ENCODE measurements at places on chromosomes 16 and 17.
A peak's percentile ranks its signal among the peaks of the same experiment; 100 is the strongest.

DNA sequence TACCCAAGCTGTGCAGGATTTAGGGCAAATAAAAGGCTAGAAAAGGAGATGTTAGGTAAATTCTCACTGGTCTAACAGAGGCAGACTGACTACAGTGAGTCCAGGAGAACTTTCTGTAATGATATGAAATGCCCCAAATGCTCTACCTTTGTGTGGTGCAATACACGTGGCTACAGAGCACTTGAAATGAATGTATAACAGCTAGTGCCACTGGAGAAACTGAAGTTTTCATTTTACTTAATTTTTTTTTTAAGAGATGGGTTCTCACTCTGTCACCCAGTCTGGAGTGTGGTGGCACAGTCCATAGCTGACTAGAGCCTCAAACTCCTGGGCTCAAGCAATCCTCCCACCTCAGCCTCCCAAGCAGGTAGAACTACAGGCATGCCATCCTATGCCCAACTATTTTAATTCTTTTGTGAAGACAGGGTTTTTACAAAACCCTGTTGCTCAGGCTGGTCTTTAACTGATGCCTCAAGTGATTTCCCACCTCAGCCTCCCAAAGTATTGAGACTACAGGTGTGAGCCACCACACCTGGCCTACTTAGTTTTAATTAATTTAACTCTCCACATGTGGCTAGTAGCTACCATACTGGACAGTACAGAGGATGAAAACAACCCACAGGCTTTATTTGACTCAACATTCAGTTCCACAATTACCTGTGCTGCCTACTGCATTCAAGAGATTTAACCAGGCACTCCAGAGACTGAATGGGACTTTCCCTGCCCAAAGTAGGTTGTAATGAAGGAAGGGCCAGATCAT is 84.8 kb upstream of the PLEKHM1 start:
- no peak for DNase-seq

GRCh38 chr17:63503341-63503705 is 19.8 kb upstream of the KCNH6 start:
- DNase-seq, result no peak

- DNase-seq, result no peak
Measured at GRCh38 chr17:82060614-82061013, 5.0 kb downstream of the DUS1L start.

- no peak for DNase-seq
Measured at GRCh38 chr16:26983426-26983825, 83.3 kb upstream of the C16orf82 start.

DNA sequence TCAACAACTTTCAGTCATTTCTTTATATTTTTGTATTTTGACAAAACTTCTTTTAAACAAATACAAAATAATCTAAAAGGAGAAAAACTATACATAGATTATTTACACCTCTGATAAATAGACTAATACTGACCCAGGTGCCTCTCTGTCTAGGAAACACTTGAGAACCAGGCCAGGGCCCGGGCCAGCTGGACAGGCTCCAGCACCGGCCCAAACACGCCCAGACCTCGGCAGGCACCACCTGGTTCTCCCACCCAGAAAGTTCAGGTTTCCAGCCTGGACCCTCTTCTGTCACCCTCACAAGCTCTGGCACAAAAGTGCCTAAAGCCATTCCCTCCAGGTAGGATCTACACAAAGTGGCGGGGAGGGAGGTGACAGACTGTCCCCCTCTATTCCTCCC is 97.0 kb upstream of the DNAH17 start:
- no peak for DNase-seq

- no peak for DNase-seq
Measured at GRCh38 chr17:5794881-5795506, 210.7 kb upstream of the NLRP1 start.

GRCh38 chr16:22681554-22682291 is 132.2 kb upstream of the HS3ST2 start:
- no peak for DNase-seq

DNA sequence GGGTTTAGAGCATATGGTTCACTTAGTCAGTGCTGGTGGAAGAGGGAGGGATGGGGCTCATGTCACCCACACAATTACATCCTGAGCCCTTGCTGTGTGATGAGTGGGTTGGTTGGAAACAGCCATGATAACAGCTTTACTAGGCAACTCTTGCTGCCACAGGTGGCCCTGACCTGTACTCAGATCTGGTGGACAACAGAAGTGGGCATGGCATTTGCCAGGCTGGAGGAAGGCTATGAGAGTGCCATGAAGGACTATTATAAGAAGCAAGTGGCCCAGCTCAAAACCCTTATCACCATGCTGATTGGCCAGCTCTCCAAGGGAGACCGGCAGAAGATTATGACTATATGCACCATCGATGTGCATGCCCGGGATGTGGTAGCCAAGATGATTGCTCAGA is 105.8 kb downstream of the DNAH9 start:
- no peak for DNase-seq

GRCh38 chr17:41103896-41104295 is 1.3 kb upstream of the KRTAP4-9 start:
- DNase-seq, result no peak

DNA sequence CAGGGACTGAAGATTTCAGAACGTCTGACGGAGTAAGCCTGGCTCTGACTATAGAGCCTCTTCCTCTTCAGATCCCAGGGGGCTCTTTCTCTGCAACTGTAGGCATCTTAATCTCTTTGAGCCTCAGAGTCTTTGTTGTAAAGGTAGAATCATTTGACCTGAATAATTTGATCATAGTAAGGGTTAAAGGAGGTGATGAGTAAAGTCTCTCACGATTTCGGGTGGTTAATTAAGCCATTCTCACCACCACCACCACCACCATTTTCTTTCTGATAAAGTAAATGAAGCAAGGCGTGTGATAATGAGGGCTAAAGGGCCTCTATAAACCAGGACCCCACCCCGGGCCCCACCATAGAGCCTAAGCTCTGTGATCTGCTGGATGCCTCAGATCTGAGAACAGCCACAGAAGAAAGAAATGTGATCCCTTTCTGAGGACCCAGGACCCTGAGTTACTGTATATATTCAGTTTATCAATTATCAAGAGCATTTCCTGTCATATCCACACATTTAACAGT is 33.0 kb upstream of the ADAMTS18 start:
- DNase-seq, result no peak

GRCh38 chr17:21286066-21286770 is 1.7 kb downstream of the MAP2K3 start:
- peak; percentile 97 for DNase-seq

DNA sequence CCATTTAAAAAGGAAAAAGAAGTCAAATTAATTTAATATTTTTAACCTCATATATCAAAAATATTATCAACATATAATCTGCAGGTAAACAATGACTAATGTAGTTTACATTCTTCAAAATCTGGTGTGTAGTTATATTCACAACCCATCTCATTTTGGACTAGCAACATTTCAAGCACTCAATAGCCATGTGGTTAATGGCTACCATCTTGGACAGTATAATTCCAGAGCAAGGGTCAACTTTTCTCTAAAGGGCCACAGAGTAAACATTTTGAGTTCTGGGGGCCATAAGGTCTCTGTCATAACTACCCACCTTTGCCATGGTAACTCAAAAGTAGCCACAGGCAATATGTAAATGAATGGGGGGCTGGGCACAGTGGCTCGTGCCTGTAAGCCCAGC is 153.9 kb downstream of the PARN start:
- DNase-seq, result no peak

DNA sequence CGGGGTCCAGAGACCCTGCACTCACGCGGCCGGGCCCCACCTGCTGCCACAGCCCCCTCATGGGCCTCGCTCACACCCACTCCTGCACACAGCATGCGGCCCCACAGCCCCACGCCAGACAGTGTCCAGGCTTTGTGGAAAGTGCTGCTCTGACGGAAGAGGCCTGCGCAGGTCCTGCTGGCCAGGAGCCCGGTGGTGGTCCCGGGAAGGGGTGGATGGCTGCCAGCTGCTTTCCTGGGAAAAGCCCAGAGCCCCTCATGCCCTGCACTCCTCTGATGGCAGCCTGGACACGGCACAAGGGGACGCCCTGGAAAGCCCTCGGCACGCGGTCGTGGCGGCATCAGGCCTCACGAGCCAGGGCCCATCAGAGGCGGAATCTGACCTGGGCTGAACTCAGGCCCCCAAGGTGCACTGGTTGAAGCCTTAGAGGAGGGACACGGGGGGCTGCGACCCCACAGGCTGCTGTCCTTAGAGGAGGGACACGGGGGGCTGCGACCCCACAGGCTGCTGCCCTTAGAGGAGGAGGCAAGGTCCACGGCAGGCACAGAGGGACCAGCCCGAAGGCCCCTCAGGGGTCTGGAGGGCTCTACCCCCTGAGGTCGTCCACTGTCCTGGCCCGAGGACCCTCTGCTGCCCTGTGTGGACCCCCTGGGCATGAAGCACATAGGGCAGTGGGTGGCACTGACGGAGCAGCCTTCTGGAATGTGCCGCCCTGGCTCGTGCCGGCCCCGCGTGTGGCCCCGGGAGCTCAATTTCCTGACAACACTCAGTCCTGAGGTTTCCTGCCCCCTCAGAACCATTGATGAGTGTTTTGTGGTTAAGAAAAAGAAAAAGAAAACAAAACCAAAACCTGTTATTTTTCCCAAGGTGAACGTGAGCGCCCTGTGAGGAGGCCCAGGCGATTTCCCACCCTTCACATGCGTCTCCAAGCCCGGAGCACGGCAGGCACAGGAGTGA is 22.1 kb downstream of the SOX8 start:
- peak; percentile 69 for DNase-seq

- no peak for DNase-seq
Measured at GRCh38 chr16:58753711-58754134, 19.6 kb upstream of the GOT2 start.
